ENCODE measurements at places on chromosomes 2 and 18.

- DNase-seq: no peak
Observed at GRCh38 chr18:67010919-67011318, 407.0 kb upstream of the CDH19 start.

GRCh38 chr18:6949800-6950586 is 167.6 kb downstream of the LAMA1 start:
- no peak for DNase-seq

- no peak for DNase-seq
Observed at GRCh38 chr2:103860016-103860415, 993.9 kb upstream of the POU3F3 start.

- DNase-seq: no peak
Observed at GRCh38 chr18:21450913-21451312, 149.6 kb downstream of the ESCO1 start.

GRCh38 chr18:77052983-77053309 is 79.6 kb downstream of the MBP start:
- DNase-seq: no peak

- no peak for DNase-seq
Observed at GRCh38 chr2:184834699-184835397, 236.5 kb downstream of the ZNF804A start.
